ENCODE measurements at places on chromosomes 16 and 17. TPM values are rescaled to one million over a fixed set of nuclear protein-coding genes. Genes with fewer than 3 reads are reported as not detected.

Gene ARHGDIA
- 452 TPM for total RNA-seq

- no peak for DNase-seq
Observed at GRCh38 chr17:41116297-41116696, 1.9 kb downstream of the KRTAP4-11 start.

DNA sequence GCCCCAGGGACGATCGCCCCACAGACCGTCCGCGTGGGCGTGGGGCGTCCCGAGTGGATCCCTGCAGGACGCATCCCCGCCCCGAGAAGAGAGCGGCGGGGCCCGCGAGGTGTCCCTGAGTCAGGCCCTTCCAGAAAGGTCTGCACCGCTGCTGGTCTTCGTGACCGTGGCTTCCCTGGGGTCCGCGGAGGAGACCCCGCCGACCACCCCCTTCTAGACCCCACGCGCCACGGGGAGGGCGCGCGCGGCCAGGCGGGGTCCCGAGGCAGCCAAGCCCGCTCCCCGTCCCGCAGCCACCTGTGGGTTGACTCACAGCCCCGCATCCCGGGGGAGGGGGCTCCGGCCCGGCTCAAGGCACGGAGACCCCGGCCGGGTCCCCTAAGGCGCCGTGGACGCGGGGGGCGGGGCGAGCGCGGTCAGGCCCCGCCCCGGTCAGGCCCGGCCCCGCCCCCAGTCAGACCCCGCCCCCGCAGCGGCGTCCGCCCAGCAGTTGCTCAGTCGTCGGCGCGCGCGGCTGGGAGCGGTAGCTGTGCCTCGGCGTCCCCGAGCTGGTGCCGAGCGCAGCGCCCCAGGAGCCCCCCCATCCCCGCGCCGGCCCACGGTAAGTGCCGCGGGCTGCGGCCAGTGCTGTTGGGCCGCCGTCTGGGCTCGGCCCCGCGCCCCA is at the start of gene BAIAP3:
BAIAP3 (plus strand) TSS at position 497 of the 664 bp plus-strand sequence. CDS start 4,905 bp downstream, outside the sequence.
- no peak for DNase-seq

DNA sequence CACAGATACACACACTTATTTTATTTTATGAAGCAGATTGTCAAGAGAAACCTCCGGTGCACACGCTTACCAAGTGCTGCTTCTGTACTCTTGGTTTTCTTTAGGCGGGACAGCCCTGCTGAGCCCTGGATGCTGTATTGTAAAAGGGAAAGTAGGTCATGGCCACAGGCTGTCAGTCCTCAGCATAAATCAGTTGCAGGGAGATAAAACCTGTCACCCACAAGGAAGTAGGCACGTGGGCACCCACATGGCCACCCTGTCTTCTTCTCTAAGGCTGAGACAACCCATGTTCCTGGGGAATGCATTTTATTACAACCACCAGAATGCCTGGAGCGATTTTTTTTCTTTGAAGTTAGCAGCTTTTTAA is 59.3 kb downstream of the ASIC2 start:
- DNase-seq = no peak

DNA sequence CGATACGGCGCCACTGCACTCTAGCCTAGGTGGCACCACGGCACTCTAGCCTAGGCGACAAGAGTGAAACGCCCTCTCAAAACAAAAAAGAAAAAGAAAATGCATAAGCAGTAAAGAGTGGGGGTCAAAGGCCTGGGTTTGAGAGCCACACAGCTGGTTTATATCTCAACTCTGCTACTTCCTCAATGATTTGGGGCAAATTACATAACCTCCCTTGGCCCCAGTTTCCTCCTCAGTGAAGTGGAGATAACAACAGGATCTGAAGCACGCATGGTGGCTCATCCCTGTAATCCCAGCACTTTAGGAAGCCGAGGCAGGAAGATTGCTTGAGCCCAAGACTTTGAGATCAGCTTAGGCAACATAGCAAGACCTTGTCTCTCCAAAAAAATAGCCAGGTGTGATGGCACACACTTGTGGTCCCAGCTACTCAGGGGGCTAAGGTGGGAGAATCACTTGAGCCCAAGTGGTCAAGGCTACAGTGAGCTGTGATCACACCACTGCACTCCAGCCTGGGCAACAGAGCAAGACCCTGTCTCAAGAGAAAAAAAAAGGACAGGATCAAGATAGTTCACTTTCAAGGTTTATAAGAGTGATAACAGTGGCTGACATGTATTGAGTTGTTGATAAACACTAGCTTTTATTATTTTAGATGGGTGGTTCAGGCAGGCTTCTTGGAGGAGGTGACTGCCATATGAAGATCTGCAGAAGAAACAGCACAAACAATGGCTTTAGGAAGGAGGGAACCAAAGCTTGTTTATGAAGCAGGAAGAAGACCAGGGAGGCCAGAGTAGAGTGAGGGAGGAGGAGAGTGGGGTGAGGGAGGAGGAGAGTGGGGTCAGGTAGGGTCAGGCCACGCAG is 8.5 kb upstream of the COG1 start:
- DNase-seq = no peak

All from chondrocyte (in vitro differentiated cells).